ENCODE measurements at places on chromosomes 2 and 18.

DNA sequence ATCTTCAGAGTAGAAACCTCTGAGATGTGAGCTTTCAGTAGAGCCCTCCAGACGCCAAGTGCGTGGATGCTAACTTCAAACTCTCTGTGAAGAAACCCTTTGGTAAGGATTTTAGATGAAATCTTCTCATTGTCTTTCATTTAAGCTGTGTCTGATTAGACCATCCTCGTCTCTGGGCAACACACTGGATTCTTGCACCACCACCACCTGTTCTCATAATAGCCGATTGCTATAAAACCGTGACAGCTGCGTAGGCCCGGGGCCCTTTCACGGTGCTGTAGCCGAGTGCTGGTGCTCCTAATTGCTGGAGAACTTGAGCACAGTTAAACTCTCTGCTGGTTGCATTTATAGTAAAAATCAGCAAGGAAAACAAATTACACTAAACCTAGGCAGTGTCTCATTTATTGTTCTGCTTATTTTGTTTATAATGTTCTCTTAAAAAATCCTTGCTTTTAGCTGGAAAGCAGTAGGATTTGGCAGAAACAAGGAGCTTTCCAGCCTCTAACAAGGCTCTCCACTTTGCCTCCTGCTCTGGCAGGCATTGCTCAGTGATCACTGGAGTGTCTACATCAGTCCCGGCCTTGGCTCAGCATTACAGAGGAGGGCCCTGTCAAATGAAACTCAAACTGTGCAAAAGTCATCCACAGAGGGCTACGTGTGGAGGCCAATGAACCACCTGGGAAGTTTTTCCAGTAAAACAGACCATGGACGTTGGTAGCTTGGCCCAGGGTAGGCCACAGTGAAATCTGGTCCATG, 40.9 kb upstream of the MBP start:
- peak; percentile 53 for DNase-seq

- DNase-seq: no peak
Measured at GRCh38 chr2:61543062-61543461, 4.9 kb upstream of the XPO1 start.

DNA sequence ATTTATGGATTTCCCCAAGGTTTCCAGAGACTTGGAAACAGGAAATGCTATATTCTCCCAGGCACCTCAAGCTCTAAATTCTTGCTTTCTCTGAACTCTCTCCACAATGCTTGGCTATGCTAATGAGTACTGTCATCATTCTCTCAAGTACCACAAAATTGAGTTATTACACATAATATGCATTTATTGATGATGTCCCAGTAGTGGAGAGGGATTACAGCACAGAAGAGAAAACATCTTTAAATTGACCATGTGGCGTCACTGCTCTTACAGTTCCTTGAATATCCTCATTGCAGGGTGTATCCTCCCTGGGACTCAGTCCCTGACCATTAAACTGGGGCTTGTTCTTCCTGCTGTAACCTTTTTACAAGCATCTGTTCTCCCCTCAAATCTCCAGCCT, 681.1 kb upstream of the FANCL start:
- DNase-seq: no peak

DNA sequence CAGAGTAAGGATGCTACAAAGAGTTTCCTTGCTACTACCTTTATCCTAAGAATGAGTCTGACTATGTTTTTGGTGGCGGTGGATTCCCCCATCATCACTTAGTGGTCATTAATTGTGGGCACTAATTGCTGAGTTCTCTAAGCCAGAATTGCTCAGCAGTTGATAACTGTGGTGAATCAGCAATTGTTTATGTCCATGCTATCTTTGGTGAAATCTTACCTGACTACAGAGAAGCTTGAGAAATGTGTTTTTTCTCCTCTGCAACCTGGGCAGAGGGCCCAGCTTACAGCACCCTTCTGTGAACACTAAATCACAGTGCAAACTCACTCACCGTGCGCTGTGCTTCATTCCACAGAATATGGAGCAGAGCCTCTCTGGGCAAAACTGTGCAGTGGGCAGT, 683.6 kb downstream of the CNTNAP5 start:
- DNase-seq: no peak

DNA sequence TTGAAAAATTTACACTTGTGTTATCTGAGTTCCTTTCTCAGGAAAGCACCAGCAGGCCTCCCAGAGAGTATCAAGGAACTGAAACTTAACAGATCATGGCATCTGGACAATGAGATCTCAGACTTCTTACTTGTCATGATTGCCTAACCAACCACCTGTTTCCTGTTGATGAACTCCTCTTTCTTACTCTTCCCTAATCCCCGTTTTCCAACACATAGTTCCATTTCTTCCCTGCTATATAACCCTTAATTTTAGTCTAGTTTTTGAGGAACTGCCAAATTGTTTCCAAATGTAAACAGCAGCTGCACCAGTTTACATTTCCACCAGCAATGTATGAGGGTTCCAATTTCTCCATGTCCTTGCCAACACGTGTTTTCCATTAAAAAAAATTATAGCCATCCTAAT, 6.1 kb upstream of the FAM171B start:
- no peak for DNase-seq

DNA sequence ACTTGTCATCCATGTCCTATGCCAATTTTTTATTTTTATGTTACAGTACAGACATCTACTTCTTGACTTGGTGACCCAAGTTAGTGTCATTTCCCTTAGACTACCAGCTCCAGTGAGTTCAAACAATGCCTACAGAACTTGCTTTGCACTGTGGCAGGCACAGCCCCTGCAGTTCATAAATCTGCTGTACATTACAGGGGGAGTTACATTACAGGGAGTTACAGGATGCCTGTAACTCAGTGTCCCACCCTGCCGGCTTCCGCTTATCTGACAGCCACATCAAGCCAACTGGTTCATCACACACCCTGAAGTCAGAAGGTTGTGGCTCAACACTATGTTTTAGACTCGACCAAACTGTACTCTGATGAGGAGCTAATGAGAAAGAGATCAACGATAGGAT, 7.8 kb upstream of the NPAS2 start:
- no peak for DNase-seq

GRCh38 chr2:239065962-239066361, 218.1 kb downstream of the TWIST2 start:
- no peak for DNase-seq

DNA sequence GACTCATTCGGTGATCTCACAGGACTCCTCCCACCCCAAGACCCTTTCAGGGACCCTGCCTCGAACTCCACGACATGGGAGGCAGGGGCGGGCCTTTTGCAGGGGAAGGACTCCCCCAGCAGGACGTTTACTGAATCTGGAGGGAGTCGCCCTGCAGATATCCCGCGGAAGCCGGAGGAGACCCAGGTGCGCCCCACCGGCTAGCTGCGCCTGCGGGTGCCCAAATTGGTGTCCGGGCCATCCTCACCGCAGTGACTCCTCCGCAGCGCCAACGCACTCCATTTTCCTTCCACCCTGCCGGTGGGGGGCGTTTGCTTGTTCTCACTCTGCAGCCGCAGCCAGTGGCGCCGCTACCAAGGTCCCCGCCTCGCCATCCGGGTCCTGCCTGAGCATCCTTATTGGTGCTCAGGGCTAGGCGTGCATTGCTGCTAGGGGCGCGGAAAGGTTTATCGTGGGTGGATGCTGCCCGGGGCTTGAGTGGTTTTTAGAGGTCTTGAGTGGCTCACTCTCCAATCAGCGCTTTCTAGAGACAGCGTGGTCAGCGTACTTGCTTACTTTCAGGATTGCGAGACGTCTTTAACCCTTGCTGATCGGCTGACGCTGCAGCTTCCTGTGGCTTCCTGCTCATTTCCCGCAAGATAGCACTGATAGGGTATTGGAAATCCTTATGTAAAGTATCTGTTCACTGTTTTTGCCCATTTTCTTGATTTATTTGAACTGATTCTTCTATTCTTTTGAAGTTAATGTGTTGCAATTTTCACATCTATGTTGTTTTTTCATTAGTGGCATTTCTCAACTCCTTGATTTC, 81.4 kb downstream of the BIN1 start:
- DNase-seq: peak; percentile 93

DNA sequence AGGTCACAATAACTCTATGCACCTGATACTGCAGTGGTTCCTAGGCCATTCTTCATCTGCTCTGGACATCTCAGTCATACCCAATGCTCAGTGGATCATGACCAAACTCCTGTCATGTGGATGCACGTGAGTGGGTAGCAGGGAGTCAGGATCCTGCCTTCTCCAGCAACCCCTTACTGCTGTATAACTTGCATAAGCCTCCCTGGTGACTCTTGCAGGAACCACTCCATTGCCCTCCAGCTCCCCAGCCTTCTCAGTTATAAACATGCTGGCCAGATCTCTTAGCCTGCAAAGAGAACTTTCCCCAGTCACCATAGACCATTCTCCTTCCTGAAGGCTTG, 98.6 kb upstream of the ZNF397 start:
- no peak for DNase-seq

GRCh38 chr18:61569176-61569892, 236.1 kb downstream of the CDH20 start:
- DNase-seq: no peak

GRCh38 chr2:492178-492577, 185.0 kb downstream of the TMEM18 start:
- no peak for DNase-seq

DNA sequence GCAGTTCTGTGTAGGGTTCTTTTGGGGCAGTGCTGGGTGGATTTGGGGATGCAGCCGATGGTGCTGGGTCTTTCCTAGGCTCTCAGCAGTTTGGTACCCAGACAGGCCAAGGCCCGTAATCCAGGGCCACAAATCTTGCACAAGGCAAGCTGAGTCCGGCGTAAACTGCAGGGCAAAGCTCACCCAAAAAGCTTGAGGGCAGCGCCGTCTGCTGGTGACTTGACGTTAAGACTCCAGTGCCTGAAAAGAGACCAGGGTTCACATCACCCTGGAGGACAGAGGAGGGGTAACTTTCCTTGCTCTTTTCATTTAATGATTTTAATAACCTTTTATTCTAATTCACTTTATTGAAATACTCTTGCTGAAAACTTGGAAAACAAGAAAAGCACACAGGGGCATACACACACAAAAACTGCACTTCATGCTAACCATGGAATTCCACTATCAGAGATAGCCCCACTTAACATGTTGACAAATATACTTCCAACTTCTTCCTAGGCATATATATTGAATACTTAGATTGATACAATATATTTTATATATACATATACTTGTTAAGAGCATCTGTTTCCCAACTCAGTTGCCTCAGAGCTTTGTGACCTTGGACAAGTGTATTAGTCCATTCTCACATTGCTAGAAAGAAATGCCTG, 38.9 kb downstream of the CNGA3 start:
- DNase-seq: peak; percentile 92

DNA sequence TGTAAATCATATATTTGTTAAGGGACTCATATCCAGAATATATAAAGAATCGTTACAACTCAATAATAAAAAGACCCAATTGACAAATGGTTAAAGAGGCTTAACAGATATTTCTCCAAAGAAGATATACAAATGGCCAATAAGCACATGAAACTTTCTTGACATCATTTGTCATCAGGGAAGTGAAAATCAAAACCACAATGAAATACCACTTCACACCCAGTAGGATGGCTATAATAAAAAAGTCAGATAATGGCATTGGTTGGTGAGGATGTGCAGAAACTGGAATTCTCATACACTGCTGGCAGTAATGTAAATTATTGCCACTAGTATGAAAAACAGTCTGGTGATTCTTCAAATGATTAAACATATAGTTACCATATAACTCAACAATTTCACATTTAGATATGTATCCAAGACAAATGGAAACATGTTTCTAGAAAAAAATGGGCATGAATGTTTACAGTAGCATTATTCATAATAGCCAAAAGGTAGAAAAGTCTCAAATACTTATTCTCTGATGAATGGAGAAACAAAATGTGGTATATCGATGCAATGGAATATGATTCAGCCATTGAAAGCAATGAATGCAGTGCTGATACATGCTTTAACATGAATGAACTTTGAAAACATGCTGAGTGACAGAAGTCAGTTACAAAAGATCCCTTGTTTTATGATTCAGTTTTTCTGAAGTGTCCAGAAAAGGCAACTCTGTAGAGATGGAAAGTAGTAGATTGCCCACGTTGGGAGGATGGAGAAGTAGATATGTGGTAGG, 304.6 kb upstream of the ZEB2 start:
- DNase-seq: no peak
